ENCODE measurements at places on chromosomes 3 and 15.

GRCh38 chr15:83592370-83593040 lies 61.4 kb upstream of the ADAMTSL3 start:
- DNase-seq: no peak

DNA sequence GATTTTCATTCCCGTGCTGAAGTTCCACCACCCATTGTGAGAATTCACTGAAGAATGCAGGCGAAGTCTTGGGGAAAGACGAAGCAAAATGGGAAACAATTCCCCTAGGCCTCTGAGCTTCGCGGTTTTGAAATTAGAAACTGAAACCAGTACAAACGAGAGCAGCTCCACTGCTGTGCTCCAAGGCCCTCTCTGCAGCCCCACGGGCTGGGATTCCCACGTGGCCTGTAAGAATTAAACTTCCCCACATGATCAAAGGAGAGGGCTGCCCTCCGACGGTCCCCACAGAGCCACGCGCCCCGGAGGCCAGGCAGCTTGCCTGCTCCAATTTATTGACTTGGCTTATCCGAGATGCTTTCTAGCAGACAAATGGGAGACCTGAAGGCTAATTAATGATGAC lies 144.0 kb downstream of the GREM1 start:
- DNase-seq: no peak

GRCh38 chr15:50857763-50858162 lies 50.7 kb upstream of the AP4E1 start:
- DNase-seq: no peak

- no peak for DNase-seq
Observed at GRCh38 chr15:98801234-98801561, 152.9 kb downstream of the IGF1R start.

DNA sequence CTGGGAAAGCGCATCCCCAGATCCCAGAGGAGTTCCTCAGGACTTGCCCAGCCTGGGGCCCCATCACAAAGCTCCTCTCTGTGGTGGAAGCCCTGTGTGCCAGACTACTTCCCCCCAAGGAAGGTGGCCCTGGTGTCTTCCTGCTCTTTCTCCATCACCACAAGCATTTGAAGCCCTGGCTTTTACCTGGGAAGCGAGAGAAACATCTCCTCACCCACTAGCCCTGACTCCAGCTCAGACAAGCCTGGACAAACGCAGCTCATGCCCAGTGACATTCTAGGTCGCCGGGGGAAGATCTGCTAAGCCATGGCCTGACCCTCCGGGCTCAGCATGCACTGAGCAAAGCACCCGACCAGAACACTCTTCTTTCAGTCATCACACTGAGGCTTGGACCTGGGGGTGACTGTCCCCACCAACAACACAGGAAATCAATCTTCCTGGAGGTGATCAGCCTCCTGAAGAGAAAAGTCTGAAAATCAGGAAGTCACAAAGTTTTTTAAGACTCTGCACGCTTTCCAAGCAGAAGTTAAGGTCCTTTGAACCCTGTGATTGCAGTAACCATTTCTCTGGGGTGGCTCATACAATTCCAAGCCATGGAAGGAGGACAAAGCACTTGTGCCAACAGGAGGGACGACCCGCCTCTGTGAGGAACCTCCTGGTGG lies 40.8 kb downstream of the KLHL25 start:
- DNase-seq: no peak

DNA sequence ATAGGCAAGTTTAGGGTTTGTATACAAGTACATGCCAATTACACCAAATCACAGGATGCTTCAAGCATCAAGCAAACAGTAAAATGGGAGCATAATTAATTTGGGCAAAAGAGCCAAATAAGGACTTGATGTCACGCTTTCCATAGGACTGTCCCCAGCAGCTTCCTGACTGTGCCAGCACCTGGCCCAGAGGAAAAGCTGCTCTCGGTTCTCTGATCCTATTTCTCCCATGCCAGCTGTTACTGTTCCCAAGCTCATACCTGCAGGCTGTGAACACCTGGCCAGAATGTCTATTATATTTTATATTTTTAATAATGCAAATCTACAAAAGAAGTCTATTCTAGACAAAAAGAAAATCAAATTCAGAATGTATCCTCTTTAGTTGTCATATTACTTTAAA lies 12.2 kb downstream of the ZXDC start:
- no peak for DNase-seq

DNA sequence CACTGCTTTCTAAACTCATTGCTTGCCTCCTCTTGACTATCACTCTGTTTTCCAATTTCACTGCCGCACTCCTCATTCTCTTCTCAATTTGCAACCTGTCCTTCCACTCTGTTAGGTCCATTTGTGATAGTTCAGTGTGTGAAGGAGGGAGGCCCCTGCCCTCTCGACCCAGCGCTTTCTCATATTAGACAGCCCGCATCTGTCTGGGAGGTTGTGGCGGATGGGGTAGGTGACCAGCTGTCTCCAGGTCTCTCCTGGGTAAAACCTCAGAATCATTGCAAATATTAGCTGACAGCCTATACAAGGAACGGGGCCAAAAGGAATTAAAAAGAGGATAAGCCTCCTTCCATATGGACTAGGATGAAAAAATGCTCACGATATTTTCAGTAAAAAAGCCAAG lies 358.3 kb downstream of the SHQ1 start:
- DNase-seq: no peak

GRCh38 chr3:16945330-16945729 lies 60.6 kb downstream of the PLCL2 start:
- no peak for DNase-seq

- DNase-seq: no peak
Observed at GRCh38 chr3:52014613-52015012, 18.9 kb upstream of the RPL29 start.

GRCh38 chr3:112097378-112097777 lies 11.2 kb downstream of the C3orf52 start:
- DNase-seq: peak; percentile 42

DNA sequence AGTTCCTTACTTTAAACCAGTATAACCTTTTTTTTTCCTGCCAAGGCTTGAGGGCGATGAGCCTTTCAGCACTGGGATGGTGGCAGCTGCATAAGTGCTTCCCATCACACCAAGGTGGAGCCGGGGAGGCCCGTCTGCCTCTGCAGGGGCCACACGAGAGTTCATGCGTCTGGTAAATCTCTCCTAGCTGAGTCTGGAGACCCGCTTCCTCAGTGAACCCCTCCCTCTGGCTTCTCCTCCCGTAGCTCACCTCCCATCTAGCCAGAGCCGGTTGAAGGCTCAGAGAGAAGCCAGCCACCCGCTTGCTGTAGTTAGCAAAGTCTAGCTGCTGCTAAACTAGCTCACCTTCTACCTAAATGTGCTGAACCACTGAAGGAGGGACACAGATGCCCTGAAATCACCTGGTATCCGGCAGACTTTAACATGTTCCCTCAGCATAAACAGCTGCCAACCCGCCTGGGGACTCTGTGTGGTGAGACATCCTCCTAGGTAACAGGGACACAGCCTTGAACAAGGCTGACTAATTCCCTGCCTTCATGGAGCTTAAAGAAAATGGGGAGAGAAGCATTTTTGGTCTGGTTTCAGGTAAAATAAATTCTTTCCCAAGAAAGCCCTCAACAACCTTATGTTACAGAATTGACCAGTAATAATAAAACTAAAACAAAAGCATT lies 42.9 kb downstream of the RLBP1 start:
- DNase-seq: no peak

DNA sequence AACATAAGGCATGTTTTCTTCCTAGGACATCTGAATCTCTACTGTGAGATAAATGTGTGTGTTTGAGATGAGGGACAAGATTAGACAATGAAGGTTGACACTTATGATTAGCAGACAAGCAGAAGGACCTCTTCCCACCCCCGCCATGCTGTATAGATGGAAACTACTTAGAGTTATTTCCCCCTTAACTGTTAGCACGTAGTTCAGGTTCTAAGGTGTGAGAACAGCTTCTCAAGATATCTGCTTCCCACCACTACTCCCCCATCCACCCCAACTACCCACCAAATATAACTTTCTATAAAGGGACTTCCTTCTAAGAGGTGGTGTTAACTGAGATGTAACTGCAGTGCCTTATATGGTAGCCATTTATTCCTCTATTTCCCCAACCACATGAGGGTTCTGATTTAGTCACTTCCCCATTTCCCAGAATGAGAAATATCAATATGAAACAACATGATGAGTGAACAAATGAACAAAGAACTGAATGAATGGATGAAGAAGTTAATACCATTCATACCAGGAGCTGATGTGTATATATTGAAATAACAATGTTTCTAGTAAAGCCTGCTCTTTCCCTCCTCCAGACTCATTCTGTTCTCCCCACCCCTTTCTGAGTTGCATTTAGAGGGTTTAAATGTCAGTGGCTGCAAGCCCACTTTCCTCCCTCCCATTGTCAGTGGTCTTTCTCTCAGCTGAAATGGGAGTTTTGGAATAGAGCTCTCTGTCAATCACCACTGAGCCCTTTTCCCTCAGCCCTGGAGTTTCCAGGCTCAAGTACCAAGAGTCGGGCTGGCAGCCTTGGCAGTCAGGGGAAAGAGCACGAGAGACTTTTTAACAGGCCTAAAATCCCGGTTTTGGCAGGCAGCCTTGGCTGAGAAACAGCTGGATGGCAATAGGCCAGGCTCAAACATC lies 7.7 kb upstream of the RFTN1 start:
- no peak for DNase-seq

DNA sequence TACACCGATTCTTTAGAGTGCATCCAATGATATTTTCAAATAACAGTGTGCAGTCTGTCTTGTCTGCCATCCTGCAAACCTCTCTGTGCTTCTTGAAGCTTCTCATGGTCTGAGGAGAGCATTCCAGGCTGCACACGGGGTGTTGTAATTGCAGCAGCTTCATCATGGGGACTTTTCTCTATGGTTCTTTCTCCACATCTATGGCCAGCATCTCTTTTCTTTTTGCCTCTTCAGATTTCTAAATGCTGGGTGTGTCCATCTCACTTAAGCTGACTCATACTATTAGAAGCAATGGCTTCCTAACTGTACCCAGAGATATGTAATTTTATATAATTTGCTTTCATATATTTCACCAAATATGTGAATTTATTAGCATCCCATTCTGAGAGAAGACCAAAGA lies 63.8 kb upstream of the EPHB3 start:
- DNase-seq: no peak

DNA sequence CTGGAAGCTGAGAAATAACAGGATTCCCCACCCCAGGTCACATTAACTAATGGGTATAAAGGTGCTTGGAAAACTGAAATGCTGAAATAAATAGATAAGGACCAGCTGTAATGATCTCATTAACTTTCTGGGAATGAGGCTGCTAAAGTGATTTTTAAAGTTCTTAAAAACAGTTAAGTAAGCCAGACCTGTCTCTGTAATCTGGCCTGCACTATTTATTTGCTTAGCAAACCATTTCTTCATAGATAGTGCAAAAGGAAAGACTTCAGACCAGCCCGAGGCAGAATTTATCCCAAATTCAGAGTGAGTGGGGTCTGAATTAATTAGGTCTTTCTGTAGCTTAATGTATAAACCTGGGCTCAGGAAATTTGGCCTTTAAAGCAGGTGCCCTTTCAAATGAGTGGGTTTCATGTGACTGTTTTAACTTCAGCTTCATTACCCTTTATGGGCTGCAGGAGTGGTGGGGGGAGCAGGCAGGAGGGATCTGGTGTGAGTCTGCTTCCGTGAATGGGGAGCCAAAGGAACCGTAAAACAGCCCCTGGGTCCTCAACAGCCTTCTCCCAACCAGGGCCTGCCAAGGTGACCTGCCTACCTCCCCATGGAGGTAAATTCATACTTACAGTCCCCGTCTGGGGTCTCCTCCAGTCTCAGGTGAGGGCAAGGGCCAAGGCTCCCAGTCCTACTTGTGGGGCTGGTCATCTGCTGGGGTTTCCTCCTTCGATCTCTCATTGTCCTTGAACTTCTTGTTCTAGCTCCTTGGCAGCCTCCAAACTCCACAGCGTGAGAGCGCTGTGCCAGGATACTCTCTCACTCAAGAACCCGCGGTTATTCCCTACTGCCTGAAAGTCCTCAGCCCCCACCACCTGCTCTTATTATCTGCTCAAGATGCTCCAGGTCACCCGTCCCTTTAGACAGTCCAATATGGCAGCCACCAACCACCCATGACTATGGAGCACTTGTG lies 31.2 kb downstream of the MAGEF1 start:
- no peak for DNase-seq
